ENCODE measurements at places on chromosomes 4 and X. TPM values are rescaled to one million over a fixed set of nuclear protein-coding genes. Genes with fewer than 3 reads are reported as not detected.

DNA sequence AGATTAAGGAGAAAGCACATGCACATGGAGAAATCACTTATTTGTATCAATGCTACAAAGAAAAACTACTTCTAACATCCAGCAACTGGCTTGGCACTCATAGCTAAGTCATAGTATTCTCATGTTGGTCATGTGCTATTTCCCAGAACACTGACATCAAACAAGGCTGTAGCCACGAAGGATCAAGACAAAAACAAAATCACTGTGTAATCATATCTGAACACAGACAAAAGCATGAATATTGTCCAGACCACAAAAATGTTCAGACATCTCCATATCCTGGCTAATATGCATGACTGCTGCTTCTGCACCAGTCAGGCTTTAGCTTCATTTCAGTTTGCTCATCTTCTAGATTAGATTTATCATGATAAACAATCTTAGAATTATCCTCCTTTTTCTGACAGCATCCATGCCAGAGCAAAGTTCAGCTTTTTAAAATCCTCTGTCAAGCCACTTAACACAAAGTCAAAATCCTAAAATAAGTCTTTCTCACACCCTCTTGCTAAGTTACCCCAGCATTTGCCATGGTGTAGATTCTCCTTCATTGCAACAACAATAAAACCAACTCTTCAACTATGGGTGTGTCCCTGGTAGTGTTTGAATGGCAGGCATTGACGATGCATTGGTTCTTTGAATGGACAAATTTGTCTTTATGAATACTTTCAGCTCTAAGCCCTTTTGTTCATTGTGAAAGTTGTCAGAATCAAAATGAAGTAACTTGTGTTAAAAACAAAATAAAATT lies 39.1 kb upstream of the NPFFR2 start:
- no peaks in the 10 kb centered on the region for H3K36me3 ChIP-seq
- no peak overlapping the region for H3K27ac ChIP-seq
- no peak for DNase-seq
- no peaks in the 10 kb centered on the region for H3K4me1 ChIP-seq
- no peaks in the 10 kb centered on the region for H3K27me3 ChIP-seq
- no peak overlapping the region for H3K4me3 ChIP-seq

GRCh38 chr4:119321921-119322687 lies at the start of gene FABP2:
FABP2 (minus strand) TSS chr4:119322138; CDS start chr4:119322102, 36 bp downstream.
- DNase-seq, result no peak
- H3K27me3 ChIP-seq, result no peaks in the 10 kb centered on the region
- no peaks in the 10 kb centered on the region for H3K4me1 ChIP-seq
- no peak within 1 kb of the TSS for H3K4me3 ChIP-seq
- no peak within 1 kb of the TSS for H3K27ac ChIP-seq

DNA sequence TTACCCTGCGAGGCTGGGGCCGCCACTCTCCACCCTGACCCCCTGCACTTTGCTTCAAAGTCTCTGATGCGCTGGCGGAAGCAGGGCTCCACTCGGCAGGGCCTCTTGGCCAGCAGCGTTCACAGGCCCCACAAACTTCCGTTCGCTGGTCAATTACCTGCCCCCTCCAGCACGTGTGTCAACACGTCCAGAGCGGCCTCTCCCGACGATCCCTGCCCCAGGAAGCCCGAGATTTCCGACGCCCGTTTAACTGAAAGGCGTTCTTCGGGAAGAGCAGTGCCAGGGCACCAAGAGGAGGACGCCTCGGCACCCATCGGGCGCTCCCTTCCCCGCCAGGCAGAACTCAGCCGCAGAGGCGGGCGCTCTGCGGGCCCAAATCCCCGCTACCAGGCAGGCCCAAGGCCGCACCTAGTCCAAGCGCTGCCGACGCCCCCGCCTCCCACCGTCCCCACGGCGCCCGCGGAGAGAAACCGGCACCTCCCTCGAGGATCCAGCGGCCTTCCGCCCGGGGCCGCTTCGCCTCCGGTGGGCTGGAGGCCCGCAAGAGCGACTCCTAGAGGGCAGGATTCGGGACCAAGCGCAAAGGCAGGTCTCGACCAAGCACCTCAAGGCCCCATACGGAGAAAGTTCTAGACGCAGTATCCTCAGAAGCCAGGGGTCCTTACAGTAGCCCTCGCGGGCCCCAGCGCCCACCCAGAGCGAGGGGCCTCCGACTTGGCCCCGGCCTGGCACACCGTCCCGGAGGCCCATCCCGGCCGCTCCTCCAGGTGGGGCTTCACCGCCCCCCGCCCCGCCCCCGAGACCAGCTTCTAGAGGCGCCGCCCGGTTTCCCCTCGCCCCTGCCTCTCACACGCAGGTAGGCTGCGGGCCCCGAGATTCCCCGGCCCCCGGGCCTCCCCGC lies 586 bp downstream of the BCAP31 start:
- H3K27me3 ChIP-seq, result no peaks in the 10 kb centered on the region
- no peak for DNase-seq

GRCh38 chrX:121569609-121570008 lies 522.2 kb downstream of the GLUD2 start:
- no peaks in the 10 kb centered on the region for H3K36me3 ChIP-seq
- H3K4me1 ChIP-seq, result no peaks in the 10 kb centered on the region
- no peak overlapping the region for H3K27ac ChIP-seq

DNA sequence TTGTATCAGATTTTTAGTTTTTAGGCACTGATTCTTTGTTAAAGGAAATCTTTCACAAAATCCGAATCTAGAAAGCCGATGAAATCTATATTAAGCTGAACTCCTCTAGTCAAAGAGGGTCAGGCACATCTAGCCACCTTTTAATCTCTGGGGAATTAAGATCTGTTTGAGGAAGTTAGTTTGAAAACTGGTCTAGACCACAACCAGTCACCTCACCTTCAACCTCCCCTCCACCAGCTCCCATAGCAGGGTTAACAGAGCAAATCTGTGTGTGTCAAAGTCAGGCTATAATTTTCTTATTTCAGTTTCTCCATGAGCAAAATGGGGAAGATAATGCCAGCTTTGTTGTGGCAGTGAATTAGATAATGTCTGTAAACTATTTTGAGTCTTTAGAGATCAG lies 110.0 kb upstream of the IGFBP7 start:
- no peaks in the 10 kb centered on the region for H3K4me1 ChIP-seq
- H3K36me3 ChIP-seq, result no peaks in the 10 kb centered on the region
- no peaks in the 10 kb centered on the region for H3K27me3 ChIP-seq
- H3K4me3 ChIP-seq, result no peak overlapping the region

- DNase-seq, result no peak
- H3K27me3 ChIP-seq, result no peaks in the 10 kb centered on the region
Observed at GRCh38 chr4:181870326-181870725, 372.9 kb upstream of the TENM3 start.

- H3K4me3 ChIP-seq, result no peak overlapping the region
- no peaks in the 10 kb centered on the region for H3K36me3 ChIP-seq
- no peaks in the 10 kb centered on the region for H3K4me1 ChIP-seq
- H3K27me3 ChIP-seq, result no peaks in the 10 kb centered on the region
Observed at GRCh38 chr4:166981847-166982246, 252.4 kb downstream of the SPOCK3 start.

- H3K27me3 ChIP-seq, result no peaks in the 10 kb centered on the region
- H3K36me3 ChIP-seq, result no peaks in the 10 kb centered on the region
- H3K27ac ChIP-seq, result no peak overlapping the region
- no peak overlapping the region for H3K4me3 ChIP-seq
- no peaks in the 10 kb centered on the region for H3K4me1 ChIP-seq
- no peak for DNase-seq
Observed at GRCh38 chr4:7673121-7673520, 238.4 kb upstream of the PSAPL1 start.

DNA sequence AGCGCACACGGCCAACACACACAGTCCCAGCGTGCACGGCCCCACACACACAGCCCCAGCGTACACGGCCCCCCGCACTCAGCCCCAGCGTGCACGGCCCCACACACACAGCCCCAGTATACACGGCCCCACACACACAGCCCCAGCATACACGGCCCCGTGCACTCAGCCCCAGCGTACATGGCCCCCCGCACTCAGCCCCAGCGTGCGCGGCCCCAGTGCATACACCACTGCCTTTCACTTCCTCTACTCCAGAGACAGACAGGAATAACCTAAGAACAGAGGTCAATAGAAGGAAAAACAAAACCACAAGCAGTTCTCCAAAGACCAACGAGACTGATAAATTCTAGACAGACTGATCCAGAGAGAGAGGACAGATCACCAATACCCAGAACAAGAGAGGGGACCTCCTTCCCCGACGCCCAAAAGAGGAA lies 17.1 kb downstream of the GAK start:
- H3K27me3 ChIP-seq, result no peaks in the 10 kb centered on the region
- DNase-seq, result peak; percentile 45
- peak overlapping the region; percentile 8 for H3K4me3 ChIP-seq
- H3K36me3 ChIP-seq, result peaks cover 2% of the 10 kb centered on the region
- no peak overlapping the region for H3K27ac ChIP-seq

- H3K27ac ChIP-seq, result no peak overlapping the region
- no peaks in the 10 kb centered on the region for H3K27me3 ChIP-seq
- no peaks in the 10 kb centered on the region for H3K36me3 ChIP-seq
- no peak for DNase-seq
- H3K4me3 ChIP-seq, result no peak overlapping the region
Observed at GRCh38 chrX:70456256-70456655, 11.6 kb downstream of the DLG3 start.

DNA sequence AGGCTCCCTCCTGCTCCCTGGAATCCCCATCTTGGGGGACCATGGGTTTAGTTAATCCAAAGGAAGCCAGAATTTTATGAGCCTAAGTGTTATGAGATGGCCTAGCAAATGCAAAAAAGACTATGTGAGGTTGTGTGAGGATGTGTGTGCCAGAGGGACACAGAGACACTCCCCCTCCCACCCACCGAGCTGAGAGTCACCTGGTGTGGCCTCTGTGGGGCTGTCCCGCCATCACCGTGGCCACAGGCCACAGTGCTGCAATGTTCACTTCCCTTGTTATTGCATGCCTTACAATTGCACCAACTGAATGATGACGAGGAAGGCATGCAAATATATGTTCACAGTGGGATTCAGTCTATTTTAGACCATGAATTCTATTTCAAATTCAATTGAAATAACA lies 601 bp upstream of the FGFBP2 start:
- no peaks in the 10 kb centered on the region for H3K36me3 ChIP-seq
- H3K27ac ChIP-seq, result no peak overlapping the region
- peaks cover 9% of the 10 kb centered on the region for H3K4me1 ChIP-seq
- no peaks in the 10 kb centered on the region for H3K27me3 ChIP-seq
- H3K4me3 ChIP-seq, result no peak overlapping the region

- DNase-seq, result no peak
- peaks cover 2% of the 10 kb centered on the region for H3K36me3 ChIP-seq
- no peaks in the 10 kb centered on the region for H3K4me1 ChIP-seq
- no peaks in the 10 kb centered on the region for H3K27me3 ChIP-seq
Observed at GRCh38 chr4:123218981-123219380, 177.6 kb upstream of the SPRY1 start.

- H3K27ac ChIP-seq, result no peak overlapping the region
- H3K4me3 ChIP-seq, result no peak overlapping the region
- no peaks in the 10 kb centered on the region for H3K36me3 ChIP-seq
- DNase-seq, result no peak
- no peaks in the 10 kb centered on the region for H3K4me1 ChIP-seq
- peaks cover 2% of the 10 kb centered on the region for H3K27me3 ChIP-seq
Observed at GRCh38 chr4:159070742-159071141, 32.1 kb upstream of the RAPGEF2 start.

GRCh38 chrX:12951595-12951975 lies 23.3 kb upstream of the TMSB4X start:
- no peaks in the 10 kb centered on the region for H3K36me3 ChIP-seq
- peak overlapping the region; percentile 88 for H3K27ac ChIP-seq
- no peaks in the 10 kb centered on the region for H3K27me3 ChIP-seq
- H3K4me3 ChIP-seq, result no peak overlapping the region
- DNase-seq, result peak; percentile 46

DNA sequence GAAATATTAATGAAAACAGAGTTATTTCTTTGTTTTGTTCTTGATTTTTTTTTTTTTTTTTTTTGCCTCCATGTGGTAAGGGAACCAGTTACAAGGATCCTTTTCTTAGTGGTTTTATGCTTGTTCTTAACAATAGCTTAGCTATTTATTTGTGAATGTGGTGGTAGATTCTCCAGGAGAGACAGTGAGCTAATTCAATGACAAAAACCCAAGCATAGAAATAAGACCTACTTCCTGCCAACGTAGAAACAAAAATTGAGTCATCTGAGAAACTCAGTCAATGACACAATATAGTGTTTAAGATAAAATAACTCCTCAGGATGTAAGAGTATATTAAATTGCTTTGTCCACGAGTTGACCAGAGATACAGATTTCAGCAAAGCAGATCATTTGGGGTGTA lies 863.8 kb upstream of the PABPC4L start:
- no peak overlapping the region for H3K27ac ChIP-seq
- H3K36me3 ChIP-seq, result no peaks in the 10 kb centered on the region
- H3K27me3 ChIP-seq, result no peaks in the 10 kb centered on the region
- H3K4me3 ChIP-seq, result no peak overlapping the region
- no peaks in the 10 kb centered on the region for H3K4me1 ChIP-seq

DNA sequence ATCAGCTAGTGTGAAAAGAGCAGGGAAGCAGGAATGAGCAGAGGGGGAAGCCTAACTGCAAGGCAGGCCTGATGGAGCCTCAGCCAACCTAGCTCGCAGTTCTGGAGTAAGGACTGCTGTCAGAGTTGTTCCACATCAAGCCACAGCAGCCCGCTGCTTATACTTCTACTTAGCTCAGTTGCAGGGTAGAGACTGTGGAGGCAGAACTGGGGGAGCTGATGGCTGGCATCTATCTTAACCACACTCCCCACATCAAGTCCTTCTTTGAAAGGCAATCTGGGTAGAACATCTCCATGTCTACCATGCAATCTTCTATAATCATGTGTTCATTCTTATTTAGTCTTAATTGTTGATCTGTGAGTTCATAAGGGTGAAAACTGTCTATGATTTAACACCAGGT lies 46.1 kb downstream of the DDX60 start:
- peaks cover 9% of the 10 kb centered on the region for H3K36me3 ChIP-seq
- DNase-seq, result no peak
- H3K4me3 ChIP-seq, result no peak overlapping the region

DNA sequence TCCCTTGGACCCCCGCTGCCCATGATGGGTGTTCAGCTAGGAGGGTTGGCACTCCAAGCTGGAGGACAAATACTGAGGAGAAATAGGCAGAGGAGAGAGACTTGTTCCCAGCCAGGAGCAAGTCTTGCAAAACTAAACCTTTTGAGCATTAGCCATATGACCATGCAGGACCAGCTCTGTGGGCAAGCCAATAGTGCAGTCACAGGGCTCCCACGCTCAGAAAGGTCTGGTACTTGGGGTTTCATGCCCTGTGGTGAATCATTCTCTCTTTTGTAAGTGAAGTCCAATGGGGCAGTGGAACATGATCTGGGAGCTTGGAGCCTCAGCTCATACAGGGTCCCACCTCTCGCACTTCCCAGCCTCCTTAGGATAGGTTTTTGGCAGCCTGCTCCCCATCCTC lies 300.9 kb downstream of the BCOR start:
- no peaks in the 10 kb centered on the region for H3K36me3 ChIP-seq
- no peak overlapping the region for H3K27ac ChIP-seq
- no peak for DNase-seq
- no peak overlapping the region for H3K4me3 ChIP-seq
- H3K27me3 ChIP-seq, result no peaks in the 10 kb centered on the region

GRCh38 chr4:47675806-47676205 lies 162.1 kb downstream of the CORIN start:
- DNase-seq, result no peak
- no peaks in the 10 kb centered on the region for H3K36me3 ChIP-seq
- H3K4me1 ChIP-seq, result no peaks in the 10 kb centered on the region
- no peak overlapping the region for H3K4me3 ChIP-seq
- H3K27me3 ChIP-seq, result no peaks in the 10 kb centered on the region

HEPH gene
- total RNA-seq, result not detected

ADH1A gene
- total RNA-seq, result not detected

IL2 gene
- not detected for total RNA-seq

KDR gene
- total RNA-seq, result not detected

STPG2 gene
- 0.41 TPM for total RNA-seq

GPR119 gene
- total RNA-seq, result not detected

MAPK10 gene
- 3.1 TPM for total RNA-seq

MAOB gene
- total RNA-seq, result not detected

ZCCHC18 gene
- 16.9 TPM for total RNA-seq

STK26 gene
- total RNA-seq, result 32.1 TPM

FAM50A gene
- total RNA-seq, result 79.8 TPM

ASB12 gene
- 0.37 TPM for total RNA-seq

SHISA3 gene
- total RNA-seq, result not detected
